ENCODE measurements at places on chromosomes 5 and 9.

- DNase-seq, result no peak
Observed at GRCh38 chr5:14407746-14408175, 173.8 kb upstream of the OTULINL start.

DNA sequence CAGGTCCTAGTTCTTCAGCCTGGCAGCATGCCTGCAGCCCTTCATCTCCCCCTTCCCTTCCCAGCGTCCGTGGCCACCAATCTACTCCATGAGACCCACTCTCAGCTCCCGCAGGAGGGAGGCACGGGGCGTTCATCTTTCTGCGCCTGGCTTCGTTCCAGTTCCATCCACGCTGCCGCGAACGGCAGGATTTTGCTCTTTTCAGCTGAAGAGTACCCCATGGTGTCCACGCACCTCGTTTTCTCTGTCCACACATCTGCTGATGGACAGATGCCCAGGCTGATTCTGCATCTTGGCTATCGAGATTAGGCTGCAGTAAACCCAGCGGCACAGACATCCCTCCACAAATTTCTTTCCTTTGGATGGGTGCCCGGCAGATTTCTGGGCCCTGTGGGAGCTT is 30.5 kb upstream of the NKD2 start:
- no peak for DNase-seq

- DNase-seq, result no peak
Observed at GRCh38 chr5:79578876-79579275, 33.4 kb upstream of the TENT2 start.

DNA sequence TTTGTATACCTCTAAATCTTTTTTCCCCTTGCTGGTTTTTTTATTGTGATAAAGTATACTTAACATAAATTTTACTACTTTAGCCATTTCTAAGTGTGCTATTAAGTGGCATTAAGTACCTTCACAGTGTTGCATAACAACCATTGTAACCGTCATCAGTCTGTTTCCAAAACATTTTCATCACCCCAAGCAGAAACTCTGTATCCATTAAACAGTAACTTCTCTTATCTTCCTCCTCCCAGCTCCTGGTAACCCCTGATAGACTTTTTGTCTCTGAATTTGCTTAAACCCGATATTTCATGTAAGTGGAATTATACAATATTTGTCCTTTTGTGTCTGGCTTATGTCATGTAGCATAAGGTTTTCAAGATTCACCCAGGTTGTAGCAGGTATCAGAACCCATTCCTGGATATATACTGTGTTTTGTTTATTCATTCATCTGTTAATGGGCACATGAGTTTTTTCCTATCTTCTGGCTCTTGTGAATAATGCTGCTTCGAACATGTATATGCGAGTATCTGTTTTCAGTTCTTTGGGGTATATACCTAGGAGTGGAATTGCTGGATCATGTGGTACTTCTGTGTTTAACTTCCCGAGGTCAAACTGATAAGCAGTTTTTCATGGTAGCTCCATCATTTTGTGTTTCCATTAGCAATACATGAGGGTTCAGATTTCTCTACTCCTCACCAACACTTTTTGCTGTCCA is 66.4 kb downstream of the EHMT1 start:
- no peak for DNase-seq

- DNase-seq, result no peak
Observed at GRCh38 chr9:68545033-68545705, 4.5 kb upstream of the TMEM252 start.

DNA sequence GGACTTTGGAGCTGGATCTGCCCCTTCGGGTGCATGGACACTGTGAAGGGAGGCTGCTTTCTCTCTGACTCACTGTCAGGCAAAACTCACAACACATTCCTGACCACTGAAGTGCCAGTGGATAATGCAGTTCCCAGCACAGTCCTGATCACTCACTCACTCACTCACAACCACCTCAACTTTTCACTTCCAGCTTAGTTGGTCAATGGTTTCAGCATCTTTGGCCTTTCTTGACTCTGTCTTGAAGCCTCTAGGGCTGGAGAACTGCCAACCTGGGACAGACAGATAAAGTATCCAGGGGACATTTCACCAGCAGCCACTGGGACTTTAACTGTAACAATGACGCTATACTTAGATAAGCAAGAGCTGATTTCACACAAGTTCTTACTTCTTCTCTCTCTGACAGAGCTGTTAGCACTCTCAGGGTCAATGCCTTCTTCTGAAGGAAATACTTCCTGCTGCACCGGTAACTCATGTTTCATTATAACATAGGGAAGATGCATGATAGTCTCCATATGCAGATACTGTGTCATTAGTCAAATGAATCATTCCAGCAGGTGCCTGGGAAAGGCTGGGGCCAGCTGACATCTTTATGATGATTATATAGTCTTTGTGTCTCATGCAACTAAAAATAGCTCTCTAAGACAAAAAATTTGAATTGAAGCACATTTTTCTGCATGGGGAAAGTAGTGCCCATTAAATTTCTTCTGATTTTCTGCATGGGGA is 499.0 kb downstream of the SEMA5A start:
- no peak for DNase-seq

DNA sequence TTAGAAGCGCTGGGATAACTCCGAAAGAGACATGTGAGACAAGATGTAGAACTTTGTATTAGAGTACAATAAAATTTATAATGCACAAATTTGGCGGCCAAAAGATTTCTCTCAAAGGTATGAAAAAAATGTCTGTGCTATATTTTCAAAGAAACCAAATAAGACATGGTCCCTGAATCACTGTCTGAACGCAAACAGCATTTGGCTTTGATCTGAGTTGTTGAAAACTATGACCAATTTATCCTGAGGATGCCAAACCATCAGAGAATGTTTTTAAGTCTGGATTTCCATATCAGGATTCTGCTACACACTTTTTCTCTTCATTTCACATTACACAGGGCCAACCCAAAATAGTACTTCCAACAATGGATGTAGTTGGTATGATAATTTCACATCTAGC is 9.9 kb upstream of the GLIS3 start:
- DNase-seq, result no peak

- no peak for DNase-seq
Observed at GRCh38 chr9:106487266-106487665, 375.7 kb upstream of the ZNF462 start.

DNA sequence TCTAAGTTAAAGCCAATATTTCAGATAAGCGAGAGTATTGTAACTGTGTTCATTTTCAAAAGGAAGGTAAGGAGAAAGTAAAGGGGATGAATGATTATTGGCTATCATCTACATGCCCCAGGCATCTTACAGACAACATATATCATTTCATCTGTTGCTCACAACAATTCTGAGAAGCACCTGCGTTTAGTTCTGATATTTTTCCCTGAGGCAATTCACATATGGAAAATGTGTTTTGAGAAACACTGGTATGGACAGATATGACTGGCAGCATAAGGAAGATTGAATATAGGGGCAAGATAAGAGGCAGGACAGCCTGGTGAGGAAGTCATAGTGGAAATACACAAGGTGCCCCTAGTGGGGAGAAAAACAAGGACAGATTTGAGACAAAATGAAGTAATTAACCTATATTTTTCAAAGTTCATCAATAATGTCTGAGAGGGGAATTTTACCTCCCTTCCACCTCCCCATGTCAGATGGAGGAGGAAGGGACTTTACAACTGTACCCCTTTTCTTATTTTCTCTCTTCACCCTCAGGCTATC is 87.7 kb upstream of the TRIM32 start:
- DNase-seq, result no peak

DNA sequence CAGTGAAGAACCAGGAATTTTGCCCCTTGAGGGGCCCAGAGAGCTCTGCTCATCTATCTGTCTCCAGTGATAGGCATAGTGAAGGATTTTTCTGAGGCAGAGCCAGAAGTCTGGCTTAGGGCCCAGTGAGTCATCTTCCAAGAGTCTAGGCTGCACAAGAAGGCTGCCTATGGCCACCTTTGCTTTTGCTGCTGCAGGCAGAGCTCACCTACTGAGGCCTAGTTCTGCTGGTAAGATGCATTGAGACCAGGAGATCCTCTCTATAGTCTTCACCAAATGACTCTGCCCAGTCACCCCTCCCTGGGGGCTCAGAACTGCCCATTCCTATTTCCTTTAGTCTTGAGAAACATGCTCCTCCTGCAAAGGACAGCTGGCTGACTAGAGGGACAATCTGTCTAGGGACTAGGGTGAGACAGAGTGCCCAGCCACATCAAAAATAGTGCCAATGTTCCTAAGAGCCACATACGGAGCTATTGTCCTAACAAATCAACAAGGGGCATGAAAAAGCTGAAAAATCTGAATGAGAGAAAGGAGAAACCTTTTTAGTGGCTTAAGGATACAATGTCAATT is 40.3 kb upstream of the CDKN2AIPNL start:
- no peak for DNase-seq

GRCh38 chr5:56693220-56693579 is 122.1 kb upstream of the MAP3K1 start:
- DNase-seq, result no peak

- no peak for DNase-seq
Observed at GRCh38 chr9:109852556-109852955, 72.6 kb downstream of the PALM2AKAP2 start.

DNA sequence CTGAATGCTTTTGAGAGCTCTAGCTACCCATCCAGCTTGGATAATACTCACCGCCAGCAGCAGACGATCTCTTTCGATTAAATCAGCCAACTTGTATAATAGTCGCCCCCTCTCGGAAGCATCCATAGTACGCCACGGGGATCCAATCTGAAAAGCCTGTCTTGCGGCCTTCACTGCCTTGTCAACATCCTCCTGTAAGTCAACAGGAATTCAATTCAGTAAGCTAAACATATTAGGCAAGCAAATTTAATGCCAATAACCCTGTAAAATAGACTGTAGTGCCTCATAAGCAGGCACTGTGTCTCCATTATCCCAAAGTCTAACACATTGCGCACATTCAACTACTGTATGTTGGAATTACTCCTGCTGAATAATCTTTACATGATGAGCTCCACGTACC is 22.0 kb downstream of the ALDH1A1 start:
- DNase-seq, result no peak

GRCh38 chr9:94031946-94032345 is 52.3 kb upstream of the PTPDC1 start:
- no peak for DNase-seq

DNA sequence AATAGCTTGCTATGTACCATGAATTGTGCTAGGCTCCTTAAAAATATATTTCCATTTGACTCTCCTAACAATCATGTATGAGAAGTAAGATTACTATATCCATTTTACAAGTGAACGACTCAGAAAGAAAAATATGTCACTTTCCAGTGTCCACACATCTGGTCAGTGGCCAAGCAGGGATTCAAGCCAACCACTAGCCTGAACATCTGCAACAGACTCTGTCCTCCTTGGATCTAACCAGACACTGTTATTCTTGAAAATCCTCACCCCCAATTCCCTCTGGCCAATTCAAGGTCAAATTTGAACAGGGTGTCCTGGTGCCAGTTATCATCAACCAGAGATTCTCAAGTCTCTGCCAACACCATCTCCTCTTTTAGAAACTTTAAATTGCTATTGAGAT is 344.1 kb upstream of the WWC1 start:
- DNase-seq, result no peak

DNA sequence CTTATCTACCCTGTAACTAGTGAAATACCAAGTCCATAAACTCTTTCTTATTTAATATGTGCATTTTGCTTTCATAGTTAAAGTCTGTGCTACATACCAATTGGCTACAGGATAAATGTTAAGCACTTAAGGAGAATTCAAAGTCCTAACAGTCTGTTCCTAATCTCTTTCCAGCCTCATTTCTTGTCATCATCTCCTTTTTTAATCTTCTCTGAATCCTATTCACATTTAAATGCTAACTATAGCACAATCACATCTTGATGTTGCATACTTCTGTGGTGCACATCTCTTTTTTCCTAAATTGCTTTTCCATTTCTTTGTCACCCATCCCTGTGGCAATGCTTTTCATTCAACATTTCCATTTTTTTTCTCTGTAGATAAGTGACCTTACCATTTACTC is 996.1 kb upstream of the TYRP1 start:
- DNase-seq, result no peak

- DNase-seq, result no peak
Observed at GRCh38 chr5:169711551-169712225, 74.6 kb downstream of the DOCK2 start.

DNA sequence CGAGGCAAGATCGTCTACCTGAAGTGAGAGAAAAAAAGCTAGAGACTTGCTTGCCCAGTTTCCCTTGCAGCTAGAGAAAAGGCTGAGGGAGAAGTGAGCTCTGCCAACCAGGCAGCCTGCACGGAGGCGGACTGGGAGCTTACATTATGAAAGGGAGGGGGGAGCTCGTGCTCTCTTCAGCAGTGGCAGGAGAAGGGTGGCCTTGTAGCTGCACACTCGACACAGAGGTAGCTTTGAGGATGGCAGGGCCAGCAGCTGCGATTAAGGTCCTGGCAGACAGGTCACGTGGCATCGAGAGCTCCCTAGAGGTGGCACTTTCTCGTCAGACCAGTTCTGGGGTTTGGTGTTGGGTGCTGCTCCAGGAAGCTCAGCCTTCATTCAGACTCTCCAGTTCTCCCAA is 26.7 kb downstream of the APBA1 start:
- no peak for DNase-seq

DNA sequence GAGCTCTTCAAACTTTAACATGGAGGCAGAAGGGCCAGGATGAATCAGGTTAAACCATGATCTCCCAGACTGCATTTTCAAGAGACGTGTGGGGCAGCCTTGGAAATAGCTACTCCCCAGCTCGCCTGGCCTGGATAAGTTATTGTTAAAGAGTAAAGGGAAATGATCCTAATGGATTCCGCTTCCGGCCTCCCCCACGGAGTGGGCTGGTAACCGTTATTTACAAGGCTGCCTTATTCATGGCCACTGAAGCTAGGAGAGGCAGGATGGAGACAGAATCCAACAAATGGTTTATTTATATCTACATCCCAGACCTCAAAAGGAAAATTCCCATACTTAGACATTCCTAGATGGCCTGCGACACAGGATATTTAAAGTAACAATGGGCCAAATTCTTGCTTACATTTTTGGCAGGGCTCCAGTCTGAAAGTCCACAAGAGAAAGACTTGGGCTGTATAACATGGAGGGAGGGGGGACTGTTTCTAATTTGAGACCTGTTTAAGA is 27.9 kb downstream of the SPRY4 start:
- no peak for DNase-seq

- no peak for DNase-seq
Observed at GRCh38 chr5:100792781-100793180, 110.3 kb downstream of the ST8SIA4 start.

GRCh38 chr5:116771466-116772151 is 197.0 kb upstream of the SEMA6A start:
- DNase-seq, result no peak

DNA sequence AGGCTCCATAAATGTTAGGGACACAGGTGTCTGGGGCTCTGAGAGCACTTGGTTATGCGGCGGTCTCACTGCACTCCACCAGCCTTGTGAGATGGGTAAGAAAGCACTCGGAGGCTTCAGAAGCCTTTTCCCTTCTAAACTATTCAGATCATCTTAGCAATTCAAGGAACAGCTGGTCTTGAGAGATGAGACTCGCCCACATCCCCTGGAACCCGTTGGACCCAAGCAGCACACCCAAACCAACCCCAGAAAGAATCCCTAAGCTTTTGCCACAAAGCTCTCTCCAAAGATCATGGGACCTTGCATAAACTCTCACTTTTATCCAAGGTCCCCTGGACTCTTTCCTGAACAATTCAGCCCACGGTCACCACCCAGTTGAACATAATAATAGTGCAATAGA is 90.2 kb downstream of the RAPGEF1 start:
- DNase-seq, result no peak

All from HEK293T (cell line).